AG04450 (cell line): ENCODE measurements at places on chromosomes 5 and 9. TPM values are rescaled to one million over a fixed set of nuclear protein-coding genes. Genes with fewer than 3 reads are reported as not detected.

GRCh38 chr9:98075332-98075805 is 18.8 kb downstream of the NANS start:
- peak; percentile 26 for DNase-seq

DNA sequence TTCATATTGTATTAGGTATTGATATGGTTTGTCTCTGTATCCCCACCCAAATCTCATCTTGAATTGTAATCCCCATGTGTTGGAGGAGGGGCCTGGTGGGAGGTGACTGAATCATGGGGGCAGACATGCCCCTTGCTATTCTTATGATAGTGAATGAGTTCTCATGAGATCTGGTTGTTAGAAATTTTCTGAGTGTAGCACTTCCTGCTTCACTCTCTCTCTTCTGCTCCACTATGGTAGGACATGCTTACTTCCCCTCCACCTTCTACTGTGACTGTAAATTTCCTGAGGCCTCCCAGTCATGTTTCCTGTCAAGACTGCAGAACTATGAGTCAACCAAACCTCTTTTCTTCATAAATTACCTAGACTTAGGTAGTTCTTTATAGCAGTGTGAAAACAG is 187.4 kb upstream of the SLC24A2 start:
- DNase-seq = no peak

DNA sequence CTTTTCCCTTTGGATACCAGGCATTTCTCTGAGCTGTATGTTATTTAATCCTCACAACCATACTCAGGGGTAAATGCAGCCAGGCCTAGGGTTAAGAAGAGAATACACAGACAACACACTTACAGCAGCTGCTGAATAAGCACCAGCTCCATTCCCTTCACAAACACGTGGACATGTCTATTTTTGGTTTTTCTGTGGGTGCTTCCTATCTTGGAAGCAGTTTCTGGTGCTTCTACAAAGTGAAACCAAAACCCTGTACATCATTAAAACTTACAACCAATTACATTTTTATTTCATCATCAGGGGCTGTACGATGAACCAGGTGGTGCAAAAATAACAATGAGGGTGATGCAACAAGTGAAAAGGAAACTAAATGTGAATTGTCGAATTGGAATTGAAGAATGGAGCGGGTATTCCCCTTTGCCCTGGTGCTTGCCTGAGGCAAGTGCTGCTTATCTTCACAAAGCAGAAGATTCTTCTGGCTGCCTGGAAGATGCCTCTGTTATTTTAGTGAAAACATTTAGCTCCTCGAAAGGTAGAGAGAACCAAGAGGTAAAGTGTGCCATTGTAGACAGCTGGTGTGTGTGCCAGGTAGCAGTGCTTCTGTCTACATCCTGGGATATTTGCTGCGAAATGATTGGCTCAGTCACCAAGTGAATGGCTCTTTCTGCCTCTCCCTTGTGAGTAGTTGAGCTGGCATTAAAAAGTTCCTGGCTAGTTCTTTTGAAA is 18.6 kb upstream of the IFNB1 start:
- DNase-seq = peak; percentile 33

Gene APBA1
- 6.7 and 8.5 TPM in 2 replicates for polyA plus RNA-seq

GRCh38 chr9:29691758-29692407 is 2118.6 kb upstream of the C9orf72 start:
- DNase-seq = no peak

GRCh38 chr5:116256717-116257116 is 171.9 kb downstream of the COMMD10 start:
- DNase-seq = no peak

DNA sequence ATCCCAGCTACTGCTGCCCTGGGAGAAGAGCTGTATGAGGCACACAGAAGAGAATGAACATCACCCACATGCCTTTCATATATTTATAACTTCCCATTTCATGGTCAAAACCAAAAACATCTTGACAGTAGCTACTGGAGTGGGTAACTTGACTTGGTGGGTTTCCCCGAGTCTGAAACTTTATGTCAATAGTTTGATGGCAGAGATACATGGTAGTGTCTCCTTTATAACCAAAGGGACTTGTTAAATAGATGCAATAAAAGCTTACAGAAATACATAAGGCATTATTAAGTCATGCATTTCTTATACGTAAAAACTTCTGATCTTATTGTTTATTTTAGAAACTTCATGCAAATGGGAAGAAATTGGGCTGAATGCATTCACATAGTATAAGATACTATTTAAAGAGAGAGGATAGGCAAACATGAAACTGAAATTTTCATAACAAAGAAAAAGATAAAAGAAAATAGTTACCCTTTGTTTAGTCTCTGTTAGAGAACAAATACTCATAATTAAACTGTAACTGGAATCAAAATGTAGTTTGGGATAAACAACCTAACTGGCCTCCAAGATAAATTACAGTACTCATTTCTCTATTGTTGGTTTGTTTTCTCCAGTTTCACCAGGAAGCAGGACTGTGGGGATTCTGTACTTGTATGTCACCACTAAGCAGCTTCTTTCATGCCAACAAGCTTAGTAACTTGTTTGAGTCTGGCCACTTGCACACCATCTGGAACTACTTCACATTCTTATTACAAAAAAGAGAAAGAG is 459.3 kb upstream of the MEF2C start:
- peak; percentile 59 for DNase-seq

GRCh38 chr5:36177154-36177553 is 25.2 kb downstream of the SKP2 start:
- no peak for DNase-seq

Gene AP3S1
- polyA plus RNA-seq = 109 and 171 TPM in 2 replicates

DNA sequence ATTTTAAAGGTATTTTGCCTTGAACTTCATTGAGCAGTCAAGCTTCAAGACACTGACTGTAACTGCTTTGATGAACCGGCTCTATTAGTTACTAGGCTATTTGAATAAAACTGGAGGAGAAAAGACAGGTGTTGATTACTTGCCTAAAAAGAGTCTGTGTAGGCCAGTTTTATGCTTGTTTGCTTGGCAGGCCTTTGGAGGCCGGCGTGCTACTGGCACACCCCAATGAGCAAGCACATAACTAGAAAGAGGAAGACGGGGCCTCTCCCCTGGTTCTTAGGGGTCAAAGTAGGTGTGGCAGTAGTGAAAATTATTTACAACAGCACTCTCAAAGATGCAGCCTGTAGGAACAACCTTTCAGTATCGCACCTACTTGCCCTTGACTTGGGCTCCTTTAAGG is 2.1 kb upstream of the ZFR start:
- DNase-seq = no peak

GRCh38 chr9:103364753-103365152 is 369.6 kb downstream of the CYLC2 start:
- DNase-seq = no peak

- no peak for DNase-seq
Measured at GRCh38 chr9:77422969-77423368, 225.2 kb downstream of the GNA14 start.

- DNase-seq = no peak
Measured at GRCh38 chr5:891117-891836, 1.3 kb downstream of the BRD9 start.

GRCh38 chr5:154967421-154968024 is 26.6 kb downstream of the MRPL22 start:
- no peak for DNase-seq

Gene FGF18
- 0.27 and 0.30 TPM in 2 replicates for polyA plus RNA-seq

Gene SHOC1
- polyA plus RNA-seq = 0.07 and 0.15 TPM in 2 replicates

DNA sequence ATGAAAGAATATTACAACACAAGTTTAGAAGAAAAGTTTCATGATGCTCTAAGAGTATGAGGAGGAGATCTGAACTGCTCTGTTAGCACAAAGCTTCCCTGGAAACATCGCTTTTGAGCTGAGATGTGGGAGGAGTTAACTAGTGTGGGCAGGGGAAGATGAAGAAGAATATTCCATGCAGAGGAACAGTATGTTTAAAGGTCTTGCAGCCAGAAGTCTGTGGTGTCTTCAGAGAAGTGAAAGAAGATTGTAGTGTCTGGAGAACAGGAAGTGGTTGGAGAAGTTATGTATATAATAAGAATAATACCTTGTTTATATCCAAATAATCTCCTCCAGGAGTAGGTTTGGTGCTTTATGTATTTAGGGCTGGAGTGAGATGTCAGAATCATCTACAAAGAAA is 406.7 kb downstream of the MAN2A1 start:
- no peak for DNase-seq

- DNase-seq = no peak
Measured at GRCh38 chr5:65329266-65329665, 152.5 kb downstream of the ADAMTS6 start.

GRCh38 chr5:127821896-127822295 is 118.7 kb downstream of the CCDC192 start:
- no peak for DNase-seq

DNA sequence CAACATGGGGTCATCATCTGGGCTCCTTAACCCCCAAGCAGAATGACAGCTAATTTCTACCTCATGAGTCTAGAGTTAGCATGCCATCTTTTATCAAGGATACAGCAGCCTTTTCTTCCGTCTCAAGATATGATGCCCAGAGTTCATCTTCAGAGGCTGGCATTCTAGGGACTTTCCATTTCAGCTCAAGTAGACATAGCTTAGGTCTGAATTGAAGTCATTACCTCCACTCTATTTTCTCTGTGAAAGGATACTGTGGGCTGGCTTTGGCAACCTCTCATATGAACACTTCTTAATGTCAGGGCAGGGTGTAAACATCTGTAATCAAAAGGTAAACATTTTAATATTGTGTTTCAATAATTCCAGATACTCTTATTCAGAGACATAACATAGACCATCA is 535.7 kb downstream of the MAT2B start:
- DNase-seq = no peak

DNA sequence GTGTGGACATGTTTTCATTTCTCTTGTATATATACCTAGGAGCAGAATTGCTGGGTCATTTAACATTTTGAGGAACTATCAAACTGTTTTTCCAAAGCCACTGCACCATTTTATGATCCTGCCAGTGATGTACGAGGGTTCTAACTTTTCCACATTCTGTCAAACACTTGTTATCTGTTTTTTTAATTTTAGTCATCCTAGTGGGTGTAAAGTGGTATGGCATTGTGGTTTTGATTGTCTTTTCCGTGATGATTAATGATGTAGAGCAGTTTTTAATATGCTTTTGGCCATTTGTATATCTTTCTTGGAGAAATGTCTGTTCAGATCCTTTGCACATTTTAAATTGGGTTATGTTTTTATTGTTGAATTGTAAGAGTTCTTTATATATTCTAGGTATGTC is 107.0 kb downstream of the MELK start:
- no peak for DNase-seq

- DNase-seq = no peak
Measured at GRCh38 chr9:6029604-6030274, 14.3 kb upstream of the RANBP6 start.

DNA sequence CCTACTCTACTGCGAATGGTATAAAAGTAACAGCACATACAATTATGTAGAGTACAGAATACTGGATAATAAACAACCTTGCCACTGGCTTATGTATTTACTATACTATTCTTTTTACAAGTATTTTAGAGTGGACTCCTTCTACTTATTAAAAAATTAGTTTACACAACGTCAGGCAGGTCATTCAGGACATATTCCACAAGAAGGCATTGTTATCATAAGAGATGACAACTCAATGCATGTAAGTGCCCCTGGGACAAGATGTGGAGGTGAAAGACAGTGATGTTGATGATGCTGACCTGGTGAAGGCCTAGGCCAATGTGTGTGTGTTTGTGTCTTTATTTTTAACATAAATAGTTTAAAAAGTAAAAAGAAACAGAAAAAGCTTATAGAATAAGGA is 421.7 kb downstream of the CDH12 start:
- no peak for DNase-seq

DNA sequence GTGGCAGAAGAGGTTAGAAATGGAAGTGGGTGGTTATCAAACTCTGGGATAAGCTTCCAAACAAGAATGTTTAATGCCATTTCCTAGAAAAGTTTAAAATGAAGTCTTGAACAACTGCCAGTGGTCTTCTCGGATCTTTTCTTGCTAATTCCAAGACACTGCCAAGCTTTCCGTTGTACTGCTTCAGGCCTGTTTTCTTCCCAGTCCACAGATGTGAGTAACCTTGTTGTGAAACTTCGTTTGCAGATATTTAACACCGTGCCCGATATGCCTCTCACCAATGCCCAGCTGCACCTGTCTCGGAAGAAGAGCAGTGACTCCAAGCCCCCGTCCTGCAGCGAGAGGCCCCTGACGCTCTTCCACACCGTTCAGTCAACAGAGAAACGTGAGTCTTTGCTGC is 269.8 kb downstream of the NR3C1 start:
- no peak for DNase-seq
